CD4-positive, alpha-beta memory T cell (primary cell): ENCODE measurements at places on chromosomes 7 and 10. TPM values are rescaled to one million over a fixed set of nuclear protein-coding genes. Genes with fewer than 3 reads are reported as not detected.

GRCh38 chr10:119349937-119350501 is 142.6 kb downstream of the GRK5 start:
- DNase-seq: no peak

GRCh38 chr7:77239471-77239870 is 39.9 kb upstream of the FGL2 start:
- no peak for DNase-seq

GRCh38 chr10:7193369-7193768 is 217.5 kb downstream of the SFMBT2 start:
- no peak for DNase-seq

DNA sequence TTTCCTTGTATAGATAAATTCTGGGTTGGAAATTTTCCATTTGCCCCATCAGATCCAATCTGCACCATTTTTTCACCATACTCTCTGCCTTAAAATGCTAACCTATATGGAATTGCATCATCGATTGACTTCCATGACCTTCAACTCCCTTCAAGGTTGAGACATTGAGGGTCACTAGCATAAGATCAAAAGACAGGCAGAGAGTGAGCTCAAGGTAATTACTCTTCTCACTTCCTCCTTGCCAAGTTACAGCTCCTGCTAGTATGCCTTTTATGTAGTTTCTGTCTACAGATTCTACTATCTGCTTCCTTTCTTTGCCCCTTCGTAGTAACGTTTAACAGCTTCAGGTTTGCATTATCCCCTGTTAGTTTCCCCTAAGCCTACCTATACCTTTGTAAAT is 1127.7 kb upstream of the LRRTM3 start:
- no peak for DNase-seq

DNA sequence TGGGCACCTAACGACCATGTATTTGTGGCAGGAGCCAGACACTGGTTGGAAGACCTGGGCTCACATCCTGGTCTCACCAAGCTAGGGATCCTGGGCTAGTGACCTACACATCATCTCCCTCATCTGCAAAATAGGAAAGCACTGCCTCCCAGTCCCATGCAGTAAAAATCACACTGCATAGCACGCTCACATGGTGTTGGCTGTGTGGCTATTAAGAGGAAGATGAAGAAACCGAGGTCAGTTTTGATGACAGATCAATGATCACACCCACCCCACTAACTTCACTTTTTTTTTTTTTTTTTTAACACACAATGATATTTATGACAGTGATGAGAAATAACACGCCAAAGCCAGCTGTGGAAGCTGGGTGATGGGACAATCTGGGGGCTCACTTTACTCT is 146.5 kb downstream of the RNF216 start:
- DNase-seq: no peak

GRCh38 chr10:78351283-78351682 is 317.6 kb downstream of the RPS24 start:
- no peak for DNase-seq

DNA sequence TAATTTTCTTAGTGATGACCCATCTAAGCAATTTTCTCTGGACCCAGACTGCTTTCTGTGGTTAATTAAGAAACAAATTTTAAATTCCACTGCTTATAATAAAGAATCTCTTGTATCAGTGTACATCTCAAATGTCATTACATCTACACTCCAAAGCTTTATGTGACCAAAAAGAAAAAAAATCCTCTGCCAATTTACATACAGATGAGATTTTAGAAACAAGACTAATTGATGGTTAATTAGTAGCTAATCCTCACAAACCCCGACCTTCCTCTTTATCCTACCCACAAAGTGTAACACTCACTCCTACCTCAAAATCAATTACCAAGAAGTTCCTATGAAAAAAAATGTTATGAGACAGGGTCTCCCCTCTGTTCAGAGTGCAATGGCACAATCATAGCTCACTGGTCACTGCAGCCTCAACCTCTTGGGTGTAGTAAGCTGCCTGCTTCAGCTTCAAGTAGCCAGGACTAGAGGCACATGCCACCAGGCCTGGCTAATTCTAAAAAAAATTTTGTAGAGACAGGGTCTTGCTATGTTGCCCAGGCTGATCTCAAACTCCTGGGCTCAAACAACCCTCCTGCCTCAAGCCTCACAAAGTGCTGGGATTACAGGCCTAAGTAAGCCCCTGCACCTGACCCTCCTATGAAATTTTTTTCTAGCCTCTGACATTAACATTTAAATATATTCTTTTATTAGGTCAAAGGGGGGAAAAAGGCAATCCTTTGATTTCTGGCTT is 14.8 kb downstream of the KIF5B start:
- DNase-seq: no peak

GRCh38 chr10:69045441-69046300 is 42.2 kb upstream of the SRGN start:
- DNase-seq: peak; percentile 62

The PRKAR2B gene
- polyA plus RNA-seq: 0.46 TPM

The AKR1C3 gene
- 19.4 TPM for polyA plus RNA-seq

The NPC1L1 gene
- not detected for polyA plus RNA-seq

The LIPK gene
- not detected for polyA plus RNA-seq

The DUSP5 gene
- 33.7 TPM for polyA plus RNA-seq

The GPR15LG gene
- not detected for polyA plus RNA-seq
